Stimulated activated CD8-positive, alpha-beta memory T cell treated with anti-CD3 and anti-CD28 coated beads, Interleukin-2, amount 100 ng/mL, for 1 hour (primary cell): ENCODE measurements at places on chromosomes 3 and 15.

DNA sequence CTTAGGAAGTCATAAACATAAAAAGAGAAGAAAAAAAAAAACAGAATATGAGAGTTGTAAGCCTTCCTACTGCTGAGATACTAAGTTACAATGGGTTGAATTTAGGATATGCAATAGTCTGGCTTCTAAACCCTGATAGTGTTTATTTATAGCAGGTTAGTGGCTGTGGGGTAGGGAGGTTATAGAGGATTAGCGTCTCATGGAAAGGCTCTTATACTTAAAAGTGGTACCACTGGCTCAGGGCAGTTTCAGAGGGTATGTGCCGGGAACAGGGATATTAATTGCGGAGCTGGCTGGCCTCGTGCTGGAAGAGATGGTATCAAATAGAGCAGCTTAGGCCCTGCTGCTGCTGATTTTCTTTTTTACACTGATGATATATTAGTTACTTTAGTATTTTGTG is 60.8 kb downstream of the PFN2 start:
- DNase-seq, result no peak

DNA sequence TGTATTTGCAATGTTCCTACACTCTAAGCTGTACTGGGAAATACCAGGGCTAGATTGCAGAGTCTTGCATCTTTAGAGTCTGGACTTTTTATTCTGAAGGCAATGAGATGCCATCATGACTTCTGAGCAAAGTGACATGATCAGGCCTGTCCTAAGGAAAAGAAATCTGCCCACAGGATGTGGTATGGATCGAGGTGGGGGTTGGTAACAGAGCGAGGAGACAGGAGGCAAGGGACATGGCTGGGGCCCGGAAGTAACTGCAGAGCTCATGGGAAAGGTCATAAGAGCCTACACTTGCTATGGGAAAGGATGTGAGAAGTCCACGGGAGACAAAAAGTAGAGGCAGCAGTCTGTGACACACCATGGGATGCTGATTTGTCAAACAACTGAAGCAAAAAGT is 121.5 kb downstream of the OXNAD1 start:
- no peak for DNase-seq

DNA sequence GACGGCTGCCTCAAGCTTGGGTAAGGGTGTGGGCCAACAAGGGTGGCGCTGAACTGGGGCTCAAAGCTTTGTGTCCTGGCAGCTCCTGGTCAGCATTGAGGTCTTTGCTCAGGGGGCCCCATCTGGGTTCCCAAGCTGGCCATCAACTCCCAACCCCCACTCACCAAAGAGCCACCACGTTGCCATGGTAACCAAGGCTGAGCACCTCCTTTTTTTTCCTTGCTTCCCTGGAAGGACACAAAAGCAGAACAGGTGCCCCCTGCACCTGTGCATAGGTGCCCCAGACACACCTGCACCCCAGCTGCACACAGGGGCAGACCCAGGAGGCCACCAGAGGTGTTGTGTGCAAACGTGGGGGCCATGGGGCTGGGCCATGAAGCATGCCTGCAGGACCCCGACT is 16.5 kb downstream of the UROC1 start:
- no peak for DNase-seq

- DNase-seq, result no peak
Measured at GRCh38 chr15:56832125-56832524, 86.3 kb upstream of the TCF12 start.

DNA sequence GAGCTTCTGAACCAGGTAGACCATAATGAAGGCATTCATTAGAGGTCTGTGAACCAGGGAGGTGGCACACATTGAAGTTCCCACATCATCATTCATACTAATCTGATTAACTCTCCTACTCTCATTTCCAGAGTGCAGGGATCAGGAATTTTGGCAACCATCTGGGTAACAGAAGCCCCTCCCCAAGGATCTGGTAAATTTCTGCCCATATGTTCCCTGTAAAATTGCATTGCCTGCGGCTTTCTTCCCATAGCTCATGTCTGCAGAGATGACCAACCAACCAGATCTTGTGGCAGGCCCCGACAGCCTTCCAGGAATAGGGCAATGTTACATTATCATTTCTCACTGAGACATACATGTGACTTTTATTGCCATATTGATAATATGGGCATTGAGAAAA is 111.4 kb upstream of the CHL1 start:
- no peak for DNase-seq

GRCh38 chr3:102158080-102158740 is 276.6 kb upstream of the ZPLD1 start:
- DNase-seq, result no peak

- no peak for DNase-seq
Measured at GRCh38 chr3:21877214-21877754, 126.3 kb upstream of the ZNF385D start.

- DNase-seq, result no peak
Measured at GRCh38 chr3:42505849-42506410, 3.5 kb downstream of the VIPR1 start.

- DNase-seq, result no peak
Measured at GRCh38 chr15:96089405-96090058, 241.0 kb upstream of the NR2F2 start.

GRCh38 chr15:69820819-69821218 is 276.9 kb downstream of the TLE3 start:
- no peak for DNase-seq

DNA sequence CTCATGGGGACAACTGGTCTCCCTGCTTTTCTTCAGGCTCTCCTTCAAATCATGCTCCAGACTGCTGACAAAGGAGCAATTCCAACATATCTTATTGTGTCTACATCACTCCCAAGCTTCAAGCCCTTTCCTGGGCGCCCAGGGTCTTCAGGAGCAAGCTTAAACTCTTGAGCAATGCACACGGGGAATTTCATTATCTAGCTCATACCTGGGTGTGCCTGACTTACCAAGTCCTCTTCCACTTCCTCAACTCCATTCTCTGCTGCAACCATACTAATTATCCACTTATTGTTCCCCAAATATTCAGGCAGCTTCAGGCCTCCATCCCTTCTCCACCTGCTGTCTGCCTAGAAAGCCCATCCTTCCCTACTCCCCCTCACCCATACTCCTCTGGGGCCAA is 50.6 kb downstream of the B3GNT5 start:
- no peak for DNase-seq

- no peak for DNase-seq
Measured at GRCh38 chr3:57818772-57819171, 62.7 kb downstream of the SLMAP start.

DNA sequence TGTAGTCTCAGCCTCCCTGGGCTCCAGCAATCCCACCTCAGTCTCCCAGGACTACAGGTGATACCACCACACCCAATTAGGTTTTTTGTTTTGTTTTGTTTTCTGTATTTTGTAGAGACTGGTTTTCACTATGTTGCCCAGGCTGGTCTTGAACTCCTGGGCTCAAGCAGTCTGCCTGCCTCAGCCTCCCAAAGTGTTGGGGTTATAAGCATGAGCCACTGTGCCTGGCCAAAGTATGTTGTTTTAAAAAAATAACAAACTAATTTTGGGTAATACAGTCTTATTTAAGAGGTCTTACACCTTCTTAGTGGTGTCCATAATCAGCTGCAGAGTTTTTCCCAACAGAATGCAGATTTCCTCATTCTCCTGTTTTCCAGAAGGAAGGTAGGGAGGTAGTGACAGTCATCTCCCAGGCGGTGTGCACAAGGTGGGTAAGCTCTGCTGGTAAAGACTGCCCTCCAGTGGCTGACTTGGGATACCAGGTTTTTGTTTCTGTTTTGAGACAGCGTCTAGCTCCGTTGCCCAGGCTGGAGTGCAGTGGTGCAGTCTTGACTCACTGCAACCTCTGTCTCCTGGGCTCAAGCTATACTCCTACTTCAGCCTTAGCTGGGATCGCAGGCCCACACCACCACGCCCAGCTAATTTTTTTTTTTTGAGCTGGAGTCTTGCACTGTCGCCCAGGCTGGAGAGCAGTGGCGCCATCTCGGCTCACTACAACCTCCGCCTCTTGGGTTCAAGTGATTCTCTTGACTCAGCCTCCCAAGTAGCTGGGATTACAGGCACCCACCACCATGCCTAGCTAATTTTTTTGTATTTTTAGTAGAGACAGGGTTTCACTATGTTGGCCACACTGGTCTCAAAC is 58.4 kb downstream of the MAP6D1 start:
- DNase-seq, result peak; percentile 45

DNA sequence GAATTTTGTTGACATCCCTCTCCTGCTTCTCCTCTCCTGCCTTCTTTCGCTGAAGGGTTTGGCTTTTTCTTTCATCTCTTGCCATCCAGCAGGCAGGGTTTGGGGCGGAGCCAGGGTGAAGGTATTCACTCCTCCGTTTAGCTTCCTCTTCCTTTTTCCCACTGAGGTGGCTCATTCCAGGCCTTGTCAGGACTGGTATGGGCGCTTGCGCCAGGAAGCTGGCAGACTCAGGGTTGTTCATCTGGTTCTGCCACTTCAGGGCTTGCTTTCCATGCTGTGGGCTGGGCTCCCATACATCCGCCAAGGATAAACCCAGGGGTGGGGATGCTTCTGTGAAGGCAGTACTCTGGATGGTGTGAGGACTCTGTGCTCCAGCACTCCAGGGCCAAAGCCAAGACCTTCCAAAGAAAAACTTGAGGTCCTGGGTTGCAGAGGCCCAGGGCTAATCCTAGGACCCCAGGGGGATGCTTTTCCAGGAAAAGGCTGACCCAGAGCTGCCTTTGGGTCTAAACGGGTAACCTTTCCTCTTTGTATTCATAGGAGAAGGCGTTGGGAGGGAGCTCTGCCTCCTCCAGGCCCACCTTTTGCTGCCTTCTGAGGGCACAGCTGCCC is 7.7 kb upstream of the AMOTL2 start:
- no peak for DNase-seq

DNA sequence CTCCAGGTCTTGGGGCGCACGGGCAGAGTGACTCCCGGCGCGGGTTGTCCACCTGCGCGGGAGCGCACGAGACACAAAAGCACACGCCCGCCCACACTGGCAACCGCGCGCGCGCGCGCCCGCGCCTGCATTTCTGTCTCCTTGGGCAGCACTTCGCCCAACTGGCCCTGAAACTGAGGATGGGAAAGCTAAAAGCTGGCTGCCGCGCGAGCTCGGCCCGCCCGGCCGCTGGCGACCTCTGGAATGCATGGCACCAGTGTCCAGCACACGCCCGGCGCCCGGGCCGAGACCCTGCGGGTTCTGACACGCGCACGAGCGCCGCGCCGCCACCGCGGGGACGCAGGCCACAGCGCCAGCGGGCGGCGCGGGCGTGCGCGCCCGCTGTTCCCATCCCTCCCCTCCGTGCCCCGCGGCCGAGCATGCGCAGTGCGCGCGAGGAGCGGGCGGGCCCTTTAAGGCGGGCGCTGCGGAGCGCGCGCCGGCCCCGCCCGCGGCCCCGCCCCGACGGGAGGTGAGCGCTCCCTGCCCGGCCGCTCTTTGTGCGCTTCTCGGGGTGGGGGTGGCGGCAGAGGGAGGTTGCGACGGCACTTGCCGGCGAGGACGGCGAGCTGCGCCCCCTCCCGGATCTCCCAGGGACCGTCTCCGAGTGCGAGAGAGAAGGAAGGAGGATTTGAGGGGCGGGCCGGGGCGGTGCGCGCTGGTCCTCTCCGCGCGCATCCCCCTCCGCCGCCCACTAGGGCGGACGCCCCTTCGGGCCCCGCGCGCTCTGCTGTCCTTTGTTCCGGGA is 1.0 kb upstream of the MEX3B start:
- peak; percentile 62 for DNase-seq

- DNase-seq, result no peak
Measured at GRCh38 chr15:72685301-72685924, 569 bp downstream of the HIGD2B start.
